ENCODE measurements at places on chromosomes 1 and 21. TPM values are rescaled to one million over a fixed set of nuclear protein-coding genes. Genes with fewer than 3 reads are reported as not detected.

TMEM201 gene
- 12.5 TPM for total RNA-seq

C1orf210 gene
- total RNA-seq, result 11.7 TPM

HOOK1 gene
- 17.1 TPM for total RNA-seq

TEDDM1 gene
- not detected for total RNA-seq

TNFRSF18 gene
- not detected for total RNA-seq

ZMYM1 gene
- total RNA-seq, result 6.0 TPM

CRYAA gene
- not detected for total RNA-seq

OR10J1 gene
- total RNA-seq, result not detected

KCND3 gene
- 7.6 TPM for total RNA-seq

S100A3 gene
- not detected for total RNA-seq

SUSD4 gene
- 18.1 TPM for total RNA-seq

CFHR5 gene
- total RNA-seq, result not detected

VANGL2 gene
- 7.8 TPM for total RNA-seq

OR2T33 gene
- not detected for total RNA-seq

S100A7A gene
- total RNA-seq, result not detected

FMOD gene
- 18.7 TPM for total RNA-seq

CELA2B gene
- 333 TPM for total RNA-seq

KRTAP7-1 gene
- not detected for total RNA-seq

GNAT2 gene
- not detected for total RNA-seq

SLC1A7 gene
- total RNA-seq, result not detected

DTL gene
- under 0.01 TPM for total RNA-seq

MNDA gene
- 3.1 TPM for total RNA-seq

CELSR2 gene
- 7.3 TPM for total RNA-seq

DNAI4 gene
- 9.1 TPM for total RNA-seq

SLC25A34 gene
- total RNA-seq, result 5.7 TPM

THRAP3 gene
- total RNA-seq, result 27.4 TPM

FCRL2 gene
- total RNA-seq, result not detected

SLAMF8 gene
- not detected for total RNA-seq

CYP4A22 gene
- total RNA-seq, result not detected

PRAMEF15 gene
- total RNA-seq, result not detected

PDE9A gene
- total RNA-seq, result 7.9 TPM

ALX3 gene
- not detected for total RNA-seq

SLC45A3 gene
- total RNA-seq, result 1.6 TPM

PLXNA2 gene
- total RNA-seq, result 51.6 TPM

JAM2 gene
- total RNA-seq, result 3.4 TPM

DPH2 gene
- total RNA-seq, result 25.4 TPM

LIN28A gene
- total RNA-seq, result not detected

GLIS1 gene
- not detected for total RNA-seq

ZSCAN20 gene
- total RNA-seq, result 3.0 TPM

TMEM167B gene
- total RNA-seq, result 5.3 TPM

PYHIN1 gene
- 0.66 TPM for total RNA-seq

C1orf53 gene
- total RNA-seq, result 3.6 TPM
